ENCODE measurements at places on chromosomes 1 and 21. TPM values are rescaled to one million over a fixed set of nuclear protein-coding genes. Genes with fewer than 3 reads are reported as not detected.

DNA sequence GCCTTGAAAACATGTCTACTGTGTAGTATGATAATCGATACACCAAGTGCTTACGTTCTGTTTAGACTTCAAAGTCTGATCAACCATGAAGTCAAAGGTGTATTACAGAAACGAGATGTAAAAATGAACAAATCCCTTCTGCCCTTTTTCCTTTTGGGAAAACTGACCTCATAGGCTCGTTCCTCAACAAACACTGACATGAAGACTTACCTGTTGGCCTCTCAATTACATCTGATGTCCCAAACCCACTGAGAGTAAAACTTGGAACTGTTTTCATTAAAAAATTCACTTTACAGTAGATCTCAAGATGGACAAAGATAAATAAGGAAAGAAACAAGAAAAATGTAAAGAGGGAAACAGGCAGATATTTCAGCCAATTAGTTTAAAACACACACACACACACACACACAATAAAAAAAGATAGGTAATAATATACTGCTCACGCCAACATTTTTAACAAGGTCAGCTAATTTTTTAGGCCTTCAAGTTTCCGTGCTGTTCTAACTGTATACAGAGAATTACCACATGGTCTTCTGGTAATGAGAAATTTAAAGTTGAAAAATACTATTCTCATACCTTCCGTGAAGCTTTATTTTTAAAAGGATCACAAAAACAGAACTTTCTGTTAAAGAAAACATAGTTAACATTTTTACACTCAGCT is 2.1 kb downstream of the HMGN1 start:
- no peak for DNase-seq

DNA sequence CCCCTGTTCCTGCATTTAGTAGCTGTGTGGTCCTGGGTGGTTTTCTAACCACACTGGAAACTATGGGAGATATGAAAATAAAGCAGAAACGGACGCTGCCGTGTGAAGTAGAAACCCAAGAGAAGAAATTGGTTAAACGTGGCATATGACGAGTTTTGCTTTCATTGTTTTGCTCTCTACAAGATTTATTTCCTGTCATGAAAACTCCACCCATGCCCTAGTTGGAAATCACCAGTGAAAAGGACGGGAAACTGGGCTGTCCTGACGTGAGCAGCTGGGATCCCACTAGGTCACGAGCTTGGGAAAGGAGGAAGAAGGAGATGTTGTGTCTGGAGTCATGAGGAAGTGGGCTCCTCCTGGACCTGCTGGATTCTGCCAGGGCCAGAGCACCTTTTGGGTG is 120.8 kb upstream of the GADD45A start:
- no peak for DNase-seq

GRCh38 chr1:34332996-34333395 is 156.3 kb downstream of the C1orf94 start:
- no peak for DNase-seq

GRCh38 chr21:17195976-17196375 is 316.9 kb upstream of the CXADR start:
- DNase-seq, result no peak

DNA sequence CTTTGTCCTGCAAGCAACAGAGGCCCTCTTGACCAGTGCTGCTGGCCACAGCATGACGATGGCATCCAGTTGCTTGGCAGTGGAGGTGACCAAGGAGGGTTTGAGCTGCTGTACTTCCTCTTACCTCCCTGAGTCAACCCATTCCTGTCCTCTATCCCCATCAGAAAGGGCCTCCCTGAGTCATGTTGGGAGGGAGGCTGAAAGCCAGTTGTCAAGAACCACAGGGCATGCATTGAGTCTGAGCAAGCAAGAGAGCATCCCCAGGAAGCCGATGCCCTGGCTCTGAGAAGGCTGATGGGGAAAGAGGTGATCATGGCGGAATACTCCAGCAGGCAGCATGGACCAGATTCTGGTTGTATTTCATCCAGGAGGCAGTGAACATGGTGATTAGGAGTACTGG is 69.6 kb downstream of the LACTBL1 start:
- DNase-seq, result no peak

- no peak for DNase-seq
Observed at GRCh38 chr1:99887890-99888289, 37.7 kb downstream of the AGL start.

GRCh38 chr1:201898240-201898894 is 9.7 kb downstream of the SHISA4 start:
- DNase-seq, result no peak

GRCh38 chr1:109272831-109273547 is 10.0 kb downstream of the PSRC1 start:
- no peak for DNase-seq

DNA sequence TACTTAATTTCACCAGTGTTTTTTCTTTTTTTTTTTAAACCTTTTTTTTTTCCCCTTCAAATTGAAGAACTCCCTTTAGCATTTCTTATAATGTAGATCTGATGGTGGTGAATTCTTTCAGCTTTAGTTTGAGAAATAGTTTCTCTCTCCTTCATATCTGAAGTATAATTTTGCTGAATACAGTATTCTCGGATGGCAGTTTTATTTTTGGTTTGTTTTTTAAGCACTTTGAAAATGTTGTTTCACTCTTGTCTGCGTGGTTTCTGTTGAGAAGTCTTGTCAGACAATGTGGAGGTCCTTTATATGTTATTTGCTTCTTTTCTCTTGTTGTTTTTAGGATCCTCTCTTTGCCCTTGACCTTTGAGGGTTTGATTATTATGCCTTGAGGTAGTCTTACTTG is 135.1 kb downstream of the RPS6KC1 start:
- DNase-seq, result no peak

DNA sequence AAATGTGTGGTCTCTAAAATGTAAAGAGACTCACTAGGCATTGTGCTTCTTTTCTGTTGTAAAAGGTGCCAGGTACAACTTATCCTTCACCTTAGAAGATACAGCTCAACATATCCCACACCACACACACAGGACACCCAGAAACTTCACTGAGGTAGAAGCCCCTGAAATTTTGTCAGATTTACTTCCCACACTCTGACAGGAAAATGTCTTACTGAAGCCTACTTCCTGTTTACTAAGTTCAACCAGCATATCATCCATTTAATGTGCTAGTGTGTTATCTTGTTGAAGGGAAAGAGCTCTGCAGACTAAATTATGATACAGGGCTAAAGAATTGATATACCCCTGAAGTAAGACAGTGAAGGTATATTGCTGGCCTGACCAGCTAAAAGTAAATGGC is 39.9 kb upstream of the INSL5 start:
- DNase-seq, result no peak

GRCh38 chr1:181499825-181500224 is 16.5 kb downstream of the CACNA1E start:
- no peak for DNase-seq

GRCh38 chr1:54546651-54547401 is 1.2 kb upstream of the ACOT11 start:
- DNase-seq, result no peak

GRCh38 chr1:90768826-90769225 is 51.7 kb upstream of the BARHL2 start:
- no peak for DNase-seq

DNA sequence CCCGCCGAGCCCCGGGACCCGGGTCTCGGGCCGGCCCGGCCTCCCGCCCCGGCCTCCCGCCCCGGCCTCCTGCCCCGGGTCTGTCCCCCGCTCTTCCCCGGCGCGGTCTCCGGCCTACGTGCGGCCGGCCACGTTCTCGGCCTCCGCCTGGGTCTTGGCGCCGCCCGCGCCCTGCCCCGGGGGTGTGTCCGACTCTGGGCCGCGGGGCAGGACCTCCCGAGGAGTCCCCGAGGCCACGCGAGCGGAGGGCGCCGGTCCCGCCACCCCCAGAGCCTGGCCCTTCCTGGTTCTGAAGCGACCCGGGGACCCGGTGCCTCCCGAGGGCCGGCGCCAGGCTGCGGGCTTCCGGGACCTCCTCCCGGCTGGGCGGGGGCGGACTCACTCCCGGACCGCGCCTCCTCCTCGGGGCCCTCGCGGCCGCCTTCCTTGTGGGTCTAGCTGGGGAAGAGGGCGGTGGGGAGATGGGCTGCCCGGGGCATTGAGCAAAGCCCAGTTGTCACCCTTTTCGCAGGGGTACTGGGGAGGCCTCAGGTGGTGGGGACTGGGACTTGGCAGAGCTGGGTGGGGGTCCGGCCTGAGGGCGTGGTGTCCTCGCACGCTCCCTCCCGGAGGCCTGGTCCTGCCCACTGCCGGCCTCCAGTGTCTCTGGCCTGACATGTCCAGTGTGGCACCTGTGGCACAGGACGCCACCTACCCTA is 558 bp downstream of the PFKL start:
- no peak for DNase-seq

GRCh38 chr1:209728466-209728865 is 23.8 kb downstream of the HSD11B1 start:
- DNase-seq, result peak; percentile 22

DNA sequence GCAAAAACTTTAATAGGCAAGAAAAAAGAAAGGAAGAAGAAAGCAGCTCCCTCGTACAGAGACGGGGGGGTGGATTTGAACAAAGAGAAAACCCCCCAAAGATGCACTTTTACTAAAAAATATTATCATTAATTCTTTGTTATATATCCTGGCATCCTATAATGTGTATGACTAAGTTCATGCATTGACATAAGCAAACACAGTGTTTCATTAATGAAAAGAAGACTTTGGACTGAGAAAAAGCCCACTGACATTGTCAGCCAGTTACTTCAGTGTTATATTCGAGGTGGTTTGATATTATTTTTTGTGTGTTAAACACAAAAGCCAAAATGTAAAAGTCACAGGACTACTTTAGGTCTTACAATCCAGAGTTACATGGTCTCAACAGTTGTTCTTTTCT is 110.1 kb upstream of the DPYD start:
- DNase-seq, result no peak

GRCh38 chr21:42472521-42472920 is 23.5 kb downstream of the RSPH1 start:
- DNase-seq, result no peak

GRCh38 chr1:15459771-15460707 is 3.5 kb downstream of the CELA2A start:
- no peak for DNase-seq

Gene KRTAP7-1
- total RNA-seq, result not detected

Gene RNU1-4
- not detected for total RNA-seq

Gene SZRD1
- total RNA-seq, result 99.2 TPM

Gene TMPRSS15
- total RNA-seq, result not detected

Gene LYPD8
- total RNA-seq, result not detected

Gene UBL4B
- total RNA-seq, result not detected

Gene CYP4B1
- total RNA-seq, result 97.4 TPM

Gene PROK1
- 0.38 TPM for total RNA-seq

Data from gastrocnemius medialis (tissue), 4 donors.